ENCODE measurements at places on chromosomes 6 and 20.

GRCh38 chr20:36407199-36407733 is 101.1 kb downstream of the DLGAP4 start:
- no peak for ATAC-seq

- no peak for ATAC-seq
Observed at GRCh38 chr20:51216850-51217249, 193.9 kb upstream of the KCNG1 start.

- no peak for ATAC-seq
Observed at GRCh38 chr6:166928644-166929541, 27.5 kb downstream of the RNASET2 start.

- no peak for ATAC-seq
Observed at GRCh38 chr20:1509237-1509636, 18.0 kb upstream of the SIRPB2 start.
